ENCODE measurements at places on chromosomes 5 and 9. TPM values are rescaled to one million over a fixed set of nuclear protein-coding genes. Genes with fewer than 3 reads are reported as not detected.

PCSK5 gene
- 4.1 TPM for total RNA-seq

- DNase-seq = peak; percentile 57
Observed at GRCh38 chr9:134204991-134205578, 40.7 kb upstream of the RNU6ATAC start.

DNA sequence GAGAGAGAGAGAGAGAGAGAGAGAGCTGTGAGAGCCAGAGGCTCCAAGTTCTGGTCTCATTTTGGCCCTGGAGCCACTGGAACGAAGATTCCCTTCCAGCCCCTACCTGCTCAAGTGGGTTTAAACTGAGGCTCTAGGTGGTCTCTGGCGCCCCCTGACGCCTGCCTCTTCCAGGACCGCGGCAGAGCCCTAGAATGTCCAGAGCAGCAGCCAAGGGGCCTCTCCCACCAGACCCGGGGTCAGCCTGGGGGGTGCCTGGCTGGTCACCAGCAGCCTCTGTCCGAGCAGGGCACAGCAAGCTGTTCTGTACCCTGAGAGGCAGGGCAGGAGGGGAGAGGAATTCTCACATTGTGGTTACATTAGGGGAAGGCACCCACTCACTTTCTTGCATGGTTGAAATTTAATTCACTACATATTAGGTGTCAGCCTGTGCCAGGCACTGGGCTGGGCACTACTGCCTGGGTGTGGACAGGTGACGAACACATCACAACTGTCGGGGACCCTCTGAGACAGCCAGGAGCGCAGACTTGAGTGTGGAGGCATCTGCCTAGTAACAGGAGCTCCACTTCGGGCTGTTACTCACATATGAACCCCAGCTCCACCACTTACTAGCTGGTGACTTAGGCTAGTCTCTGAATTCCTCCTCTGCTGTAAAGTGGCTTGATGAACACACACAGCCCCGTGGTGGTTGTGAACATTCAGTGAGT lies 44.5 kb downstream of the AMBP start:
- DNase-seq = peak; percentile 48

DNA sequence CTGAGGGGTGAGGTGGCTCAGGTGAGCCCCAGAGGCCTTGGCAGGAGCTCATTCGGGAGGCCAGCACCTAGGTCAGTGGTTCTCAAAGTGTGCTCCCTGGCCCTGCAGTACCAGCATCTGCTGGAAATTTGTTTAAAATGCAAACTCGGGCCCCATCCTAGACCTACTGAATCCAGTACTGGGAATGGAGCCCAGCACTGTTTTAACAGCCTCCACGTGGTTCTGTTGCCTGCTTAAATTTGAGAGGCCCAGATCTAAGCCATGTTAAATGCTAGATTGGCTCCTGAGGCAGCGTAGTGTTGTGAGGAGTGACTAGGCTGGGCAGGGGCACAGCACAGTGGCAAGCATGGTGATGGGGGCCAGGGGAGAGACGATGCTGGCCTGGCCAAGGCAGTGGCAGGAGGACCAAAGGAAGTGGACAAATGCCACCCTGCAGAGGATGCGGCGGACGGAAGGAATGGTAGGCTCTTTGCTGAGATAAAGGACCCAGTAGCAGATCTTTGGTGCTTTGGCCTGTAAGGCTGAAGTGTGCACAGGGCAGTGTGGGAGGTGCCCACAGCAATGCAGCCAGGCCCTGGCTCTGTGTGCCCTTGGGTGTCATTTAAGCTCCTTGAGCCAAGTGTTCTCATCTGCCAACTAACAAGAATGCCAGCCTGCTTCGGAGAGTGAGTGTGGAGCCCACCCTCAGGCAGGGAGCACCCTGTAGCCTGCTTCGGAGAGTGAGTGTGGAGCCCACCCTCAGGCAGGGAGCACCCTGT lies 4.2 kb downstream of the PRR7 start:
- DNase-seq = no peak

SPATA31E1 gene
- total RNA-seq = not detected

VLDLR gene
- 139 TPM for total RNA-seq

IL3 gene
- not detected for total RNA-seq

SLCO6A1 gene
- total RNA-seq = not detected

NSG2 gene
- 0.28 TPM for total RNA-seq

- peak; percentile 88 for DNase-seq
Observed at GRCh38 chr5:141681695-141682641, at the start of gene ARAP3. ARAP3 (minus strand) TSS chr5:141682230; CDS start chr5:141680486, 1,744 bp downstream.

DNA sequence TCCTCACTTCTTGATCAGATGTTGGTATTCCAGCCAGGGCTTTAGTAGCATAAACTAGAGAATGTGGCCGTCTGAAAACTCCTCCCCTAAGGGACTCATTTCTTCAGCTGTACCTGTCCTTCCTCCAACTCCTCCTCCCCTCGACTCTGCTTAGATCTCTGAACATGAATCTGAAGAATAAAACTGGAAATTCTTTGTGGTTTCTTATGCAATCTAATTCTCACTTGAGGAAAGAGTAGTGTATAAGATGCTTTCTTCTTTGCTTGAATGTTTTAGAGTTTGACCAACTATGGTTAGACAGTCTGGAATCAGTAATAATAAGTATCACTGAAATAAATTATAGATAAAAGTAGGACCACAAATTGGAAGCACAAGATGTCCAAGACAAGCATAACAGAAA lies 128.5 kb downstream of the LRRC70 start:
- no peak for DNase-seq

TXNDC8 gene
- total RNA-seq = not detected

- no peak for DNase-seq
Observed at GRCh38 chr5:136510481-136510880, 145.1 kb upstream of the TRPC7 start.

ENC1 gene
- total RNA-seq = 4.3 TPM

TSSK1B gene
- not detected for total RNA-seq

- DNase-seq = peak; percentile 26
Observed at GRCh38 chr9:127525401-127526188, 74.3 kb downstream of the LRSAM1 start.

- DNase-seq = no peak
Observed at GRCh38 chr5:65895891-65896290, 30.5 kb upstream of the ERBIN start.

FYB1 gene
- 1.7 TPM for total RNA-seq

DNA sequence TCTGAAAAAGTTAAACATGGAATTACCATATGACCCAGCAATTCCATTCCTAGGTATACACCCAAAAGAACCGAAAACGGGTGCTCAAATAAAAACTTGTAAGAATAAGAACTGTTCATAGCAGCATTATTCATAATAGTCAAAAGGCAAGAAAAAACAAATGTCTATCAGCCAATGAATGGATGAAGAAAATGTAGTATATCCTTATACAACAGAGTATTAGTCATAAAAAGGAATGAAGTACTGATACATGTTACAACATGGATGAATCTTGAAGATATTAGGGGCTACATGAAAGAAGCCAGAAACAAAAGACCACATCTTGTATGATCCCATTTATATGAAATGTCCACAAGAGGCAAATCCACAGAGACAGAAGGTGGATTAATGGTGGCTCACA lies 15.6 kb upstream of the BRD3 start:
- DNase-seq = no peak

DNA sequence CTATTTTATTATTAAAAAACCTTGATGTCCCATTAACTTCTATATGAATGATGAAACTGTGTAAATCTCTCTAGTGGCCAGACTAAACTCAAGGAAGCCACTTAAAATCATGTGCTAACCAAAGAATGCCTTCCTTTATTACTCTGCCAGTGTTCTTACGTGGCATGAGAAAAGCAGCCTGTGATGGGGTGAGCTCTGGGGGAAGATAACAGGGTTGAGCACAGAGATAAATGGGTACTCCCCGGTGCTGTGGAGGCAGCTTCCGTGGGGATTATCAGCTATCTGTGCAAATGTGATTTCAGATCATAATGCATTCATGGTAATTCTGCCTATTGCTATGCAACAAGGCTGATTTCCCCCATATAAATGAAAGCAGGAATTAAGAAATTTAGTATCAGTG lies 181.3 kb downstream of the CAVIN4 start:
- no peak for DNase-seq

DNA sequence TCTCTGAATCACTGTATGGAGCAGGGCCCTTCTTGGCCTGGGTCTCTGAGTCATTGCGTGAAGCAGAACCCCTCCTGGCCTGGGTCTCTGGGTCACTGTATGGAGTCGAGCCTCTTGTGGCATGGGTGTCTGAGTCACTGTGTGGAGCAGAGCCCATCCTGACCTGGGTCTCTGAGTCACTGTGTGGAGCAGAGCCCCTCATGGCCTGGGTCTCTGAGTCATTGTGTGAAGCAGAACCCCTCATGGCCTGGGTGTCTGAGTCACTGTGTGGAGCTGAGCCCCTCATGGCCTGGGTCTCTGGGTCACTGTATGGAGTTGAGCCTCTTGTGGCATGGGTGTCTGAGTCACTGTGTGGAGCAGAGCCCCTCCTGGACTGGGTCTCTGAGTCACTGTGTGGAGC lies 94.0 kb upstream of the RAPGEF1 start:
- no peak for DNase-seq

DNA sequence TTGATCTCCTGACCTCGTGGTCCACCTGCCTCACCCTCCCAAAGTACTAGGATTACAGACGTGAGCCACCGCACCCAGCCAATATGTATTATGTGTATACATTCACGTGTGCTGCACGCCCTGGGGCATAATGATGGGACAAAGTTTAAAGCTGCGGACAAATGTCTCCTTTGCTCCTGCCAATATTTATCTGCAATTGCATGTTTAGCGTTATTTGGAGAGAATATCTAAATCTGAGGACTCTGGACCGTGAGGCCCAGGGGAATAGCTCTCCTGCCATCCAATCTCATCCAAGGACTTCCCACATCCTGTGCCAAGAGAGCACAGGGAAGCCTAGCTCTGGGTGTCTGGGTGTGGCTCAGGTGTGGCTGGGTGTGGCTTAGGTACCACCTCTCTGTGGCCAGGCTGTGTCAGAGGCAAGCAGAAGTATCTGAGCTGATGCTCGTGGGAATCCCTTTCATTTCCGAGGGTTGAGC lies 6.9 kb upstream of the BOD1 start:
- DNase-seq = no peak

DNA sequence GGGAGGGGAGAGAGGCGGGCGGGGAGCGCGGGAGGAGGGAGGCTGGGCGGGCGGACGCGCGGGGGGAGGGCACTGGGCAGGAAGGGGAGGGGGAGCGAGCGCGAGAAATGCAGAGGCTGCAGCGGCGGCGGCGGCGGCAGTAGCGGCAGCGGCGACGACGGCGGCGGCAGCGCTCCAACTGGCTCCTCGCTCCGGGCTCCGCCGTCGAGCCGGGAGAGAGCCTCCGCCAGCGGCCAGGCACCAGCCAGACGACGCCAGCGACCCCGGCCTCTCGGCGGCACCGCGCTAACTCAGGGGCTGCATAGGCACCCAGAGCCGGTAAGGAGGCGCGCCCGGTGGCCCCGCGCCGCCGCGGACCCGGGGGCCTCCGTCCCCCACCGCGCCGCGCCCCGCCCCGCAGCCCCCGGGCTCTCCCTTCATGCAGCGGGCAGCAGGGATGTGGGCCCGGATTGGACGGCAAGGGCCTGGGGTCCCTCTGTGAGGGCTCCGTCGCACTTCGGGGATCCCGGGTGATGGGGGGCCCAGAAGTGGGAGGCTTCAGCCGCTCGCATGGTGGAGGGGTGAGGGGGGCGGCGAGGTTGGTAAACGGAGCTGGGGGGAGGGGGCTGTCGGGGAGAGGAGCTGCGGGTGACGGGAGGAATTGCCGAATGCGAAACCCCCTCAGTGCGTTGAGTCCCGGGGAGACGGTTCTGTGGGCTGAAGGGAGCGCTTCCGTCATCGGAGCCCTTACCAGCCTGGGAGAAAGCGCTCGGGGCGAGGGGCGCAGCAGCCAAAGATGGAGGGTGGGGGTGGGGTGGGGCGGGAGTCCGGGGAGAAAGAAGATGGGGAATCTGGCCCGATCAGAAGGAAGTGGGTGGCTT lies at the start of gene BASP1:
Gene BASP1 (plus strand): TSS at position 139 of the 860 bp plus-strand sequence. CDS start 57,586 bp downstream, outside the sequence.
- peak; percentile 50 for DNase-seq

RABEPK gene
- total RNA-seq = 7.9 TPM

DNA sequence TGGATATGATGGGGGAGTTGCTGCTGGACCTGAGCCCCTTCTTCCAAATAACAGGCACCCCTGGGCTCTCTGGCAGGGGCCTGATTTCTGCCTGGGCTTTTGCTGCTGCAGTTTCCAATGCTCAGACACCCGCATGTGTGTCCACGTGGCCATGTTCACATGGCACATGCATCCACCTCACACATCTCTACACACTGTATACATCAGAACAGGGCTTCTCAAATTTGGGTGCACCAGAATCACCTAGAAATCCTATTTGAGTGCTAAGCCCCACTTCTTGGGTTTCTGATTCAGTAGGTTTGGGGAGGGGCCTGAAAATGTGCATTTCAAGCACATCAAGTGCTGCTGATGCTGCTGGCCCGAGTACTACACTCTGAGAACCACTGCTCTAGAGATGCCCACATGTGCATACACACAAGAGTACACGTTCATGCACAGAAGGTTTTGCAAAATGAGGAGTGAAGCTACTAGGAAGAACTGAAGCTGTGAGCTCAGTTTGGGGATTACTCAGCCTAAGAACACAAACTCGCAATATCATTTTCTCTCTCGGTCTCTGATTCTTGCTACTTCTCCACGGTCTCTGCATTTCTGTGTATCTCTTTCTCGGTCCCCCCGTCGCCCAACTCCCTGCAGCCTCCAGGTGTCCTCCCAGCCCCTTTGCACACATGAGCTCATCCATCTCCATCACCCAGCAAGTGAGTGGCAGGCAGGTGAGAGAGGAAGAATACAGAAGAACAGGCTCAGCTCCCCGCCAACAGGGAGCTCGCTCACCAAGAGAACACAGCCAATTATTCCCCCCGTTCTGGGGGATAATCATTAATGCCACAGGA lies 97.0 kb downstream of the PCDH1 start:
- DNase-seq = no peak

DNA sequence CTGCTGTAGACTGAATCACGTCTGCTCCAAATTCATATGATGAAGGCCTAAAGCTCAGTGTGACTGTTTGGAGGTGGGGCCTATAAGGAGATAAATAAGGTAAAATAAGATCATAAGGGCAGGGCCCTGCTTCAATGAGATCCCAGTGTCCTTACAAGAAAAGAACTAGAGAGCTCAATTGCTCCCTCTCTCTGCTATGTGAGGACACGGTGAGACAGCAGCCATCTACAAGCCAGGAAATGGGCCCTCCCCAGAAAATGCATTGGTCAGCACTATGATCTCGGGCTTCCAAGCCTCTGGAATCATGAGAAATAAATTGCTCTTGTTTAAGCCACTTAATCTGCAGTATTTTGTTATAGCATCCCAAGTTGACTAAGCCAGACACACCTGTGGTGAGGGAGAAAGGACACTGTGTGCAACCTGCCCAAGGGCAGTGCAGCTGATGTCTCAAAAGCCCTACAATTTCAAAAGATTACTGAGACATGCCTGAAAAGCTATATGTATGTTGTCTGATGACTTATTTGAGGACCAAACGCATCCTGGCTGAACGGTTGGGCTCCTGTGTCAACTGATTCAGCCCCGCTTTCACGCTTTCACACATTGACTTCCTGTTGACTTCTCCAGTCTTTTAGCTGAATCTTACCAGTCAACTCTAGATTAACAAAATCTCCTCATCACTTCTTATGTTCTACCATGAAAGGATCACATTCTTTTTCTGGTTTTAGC lies 13.2 kb downstream of the GZMK start:
- DNase-seq = no peak

GRCh38 chr9:100352201-100352726 lies 478 bp downstream of the TEX10 start:
- DNase-seq = peak; percentile 9

- no peak for DNase-seq
Observed at GRCh38 chr5:135069016-135069770, 35.2 kb upstream of the PITX1 start.

Data from heart right ventricle (tissue), 16 donors.